Activated T-helper 1 cell treated with anti-CD3 and anti-CD28 coated beads, Interleukin-12 subunit alpha, Interleukin-12 subunit beta, Interleukin-2, Interleukin-4 antibody, amounts not matched to agents 30 ng/mL and 10 ng/mL and 1 ng/mL, durations not matched to agents 14 hours and 24 hours and 36 hours (primary cell): ENCODE measurements at places on chromosomes 5 and 9.
A peak's percentile ranks its signal among the peaks of the same experiment; 100 is the strongest.

DNA sequence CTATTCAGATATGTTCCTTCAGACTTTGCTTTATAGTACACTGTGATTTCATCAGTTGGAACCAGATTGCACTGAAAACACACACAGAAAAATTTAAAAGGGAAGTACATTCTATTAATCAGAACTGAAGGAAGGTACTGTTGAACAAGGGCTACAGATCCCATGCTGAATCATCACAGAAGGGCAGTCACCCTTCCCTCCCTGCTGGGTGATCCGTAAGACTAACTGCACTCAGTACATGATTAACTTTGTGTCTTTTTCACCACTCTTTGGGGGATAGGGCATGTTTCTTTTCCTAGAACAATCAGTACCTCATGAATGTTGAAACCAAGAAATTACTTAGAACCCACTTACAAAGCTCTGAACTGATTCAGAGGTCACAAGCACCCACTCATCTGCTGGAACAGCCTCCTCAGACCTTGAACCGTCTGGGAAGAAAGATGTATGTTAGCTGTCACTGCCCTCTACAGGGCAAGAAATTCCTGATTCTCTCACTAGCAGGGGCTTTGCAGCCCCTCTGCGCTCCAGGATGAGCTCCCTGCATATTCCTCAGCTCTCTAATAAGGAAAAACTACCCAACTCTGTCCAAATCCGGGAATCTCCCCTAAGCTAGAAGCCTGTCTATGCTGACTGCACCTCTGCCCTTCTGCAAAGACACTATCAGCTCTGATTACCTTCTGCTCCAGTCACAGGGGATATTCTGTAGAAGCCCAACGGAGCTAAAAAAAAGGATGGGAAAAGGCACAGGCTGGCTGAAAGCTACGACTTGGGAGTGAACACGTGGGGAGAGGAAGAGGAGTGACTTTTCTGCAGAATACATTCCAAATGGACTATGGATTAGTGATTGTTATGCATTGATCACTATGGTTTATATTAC, 51.0 kb downstream of the IARS1 start:
- H3K27ac ChIP-seq, result no peak overlapping the region
- no peak for DNase-seq
- H3K36me3 ChIP-seq, result peaks cover 77% of the 10 kb centered on the region
- peaks cover 5% of the 10 kb centered on the region for H3K4me1 ChIP-seq
- no peak overlapping the region for H3K4me3 ChIP-seq

DNA sequence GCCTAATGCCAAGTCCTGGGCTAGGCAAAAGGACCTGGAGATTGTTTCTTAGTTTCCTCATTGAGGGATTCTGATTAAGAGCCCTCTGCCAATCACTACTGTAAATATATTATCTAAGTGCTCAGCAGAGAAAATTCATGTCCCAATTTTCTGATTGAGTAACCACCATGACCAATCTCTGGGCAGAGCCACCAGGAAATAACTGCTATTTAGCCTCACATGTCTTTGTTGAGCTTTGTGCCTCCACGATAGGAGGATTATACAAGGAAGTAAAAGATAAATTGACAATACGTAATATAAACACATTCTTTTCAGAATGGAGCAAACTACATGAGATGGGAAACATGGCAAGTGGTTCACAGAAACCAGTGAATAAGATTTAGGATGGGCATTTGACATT, 396.1 kb upstream of the PAPPA start:
- H3K4me1 ChIP-seq, result no peaks in the 10 kb centered on the region
- H3K27me3 ChIP-seq, result peaks cover 2% of the 10 kb centered on the region
- no peak overlapping the region for H3K27ac ChIP-seq
- H3K4me3 ChIP-seq, result no peak overlapping the region
- DNase-seq, result no peak

- no peaks in the 10 kb centered on the region for H3K27me3 ChIP-seq
- DNase-seq, result no peak
- no peak overlapping the region for H3K27ac ChIP-seq
- H3K36me3 ChIP-seq, result no peaks in the 10 kb centered on the region
Observed at GRCh38 chr5:162796507-162796906, 640.9 kb upstream of the CCNG1 start.

GRCh38 chr9:110083866-110084265, 124.1 kb downstream of the C9orf152 start:
- peak overlapping the region; percentile 1 for H3K27ac ChIP-seq
- no peak overlapping the region for H3K4me3 ChIP-seq
- no peak for DNase-seq
- H3K27me3 ChIP-seq, result no peaks in the 10 kb centered on the region
